ENCODE measurements at places on chromosomes 5 and 9.
A peak's percentile ranks its signal among the peaks of the same experiment; 100 is the strongest.

DNA sequence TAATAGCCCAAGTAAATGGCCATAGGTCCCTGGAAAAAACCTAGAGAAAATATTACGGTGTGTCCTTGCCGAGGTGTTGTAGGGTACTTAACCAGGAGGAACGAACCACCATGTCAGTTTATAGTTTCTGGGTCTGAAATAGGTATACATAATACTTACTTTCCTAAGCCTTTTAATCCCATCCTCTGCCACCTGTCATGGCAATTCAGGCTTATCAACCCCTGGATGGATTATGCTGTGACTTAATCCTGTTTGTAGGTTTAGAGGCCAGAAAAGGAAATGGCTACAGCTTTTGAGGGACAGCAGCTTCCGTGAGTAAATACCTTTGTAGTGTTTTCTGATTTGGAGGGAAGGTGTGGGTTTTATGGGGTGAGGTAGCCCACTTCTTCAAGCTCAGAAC, 89.1 kb upstream of the PTPRD start:
- no peak for DNase-seq

- no peak for DNase-seq
Measured at GRCh38 chr5:400282-401145, 42.5 kb upstream of the EXOC3 start.

DNA sequence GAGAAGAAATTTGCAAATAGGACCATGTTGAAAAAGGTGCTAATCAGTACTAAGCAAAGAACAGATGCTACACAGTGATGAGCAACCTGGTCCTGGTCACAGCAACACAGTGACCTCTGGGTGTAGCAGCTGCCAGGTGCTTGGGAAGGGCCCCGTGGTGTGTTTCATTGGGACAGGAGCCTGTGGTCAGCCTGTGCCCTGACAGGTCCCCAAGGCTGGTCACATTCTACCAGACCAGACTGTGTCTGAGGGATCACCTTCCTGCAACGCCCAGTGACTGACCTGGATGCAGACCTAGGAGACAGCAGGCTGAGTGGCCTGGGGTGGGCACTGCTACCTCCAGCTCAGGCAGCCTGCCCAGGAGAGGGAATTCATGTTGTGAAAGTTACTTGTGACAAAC, 54.8 kb upstream of the FAM120AOS start:
- DNase-seq, result no peak

GRCh38 chr5:129465776-129466344, 5.8 kb downstream of the ADAMTS19 start:
- DNase-seq, result peak; percentile 1

- DNase-seq, result no peak
Measured at GRCh38 chr5:116451905-116452450, 122.6 kb downstream of the SEMA6A start.

DNA sequence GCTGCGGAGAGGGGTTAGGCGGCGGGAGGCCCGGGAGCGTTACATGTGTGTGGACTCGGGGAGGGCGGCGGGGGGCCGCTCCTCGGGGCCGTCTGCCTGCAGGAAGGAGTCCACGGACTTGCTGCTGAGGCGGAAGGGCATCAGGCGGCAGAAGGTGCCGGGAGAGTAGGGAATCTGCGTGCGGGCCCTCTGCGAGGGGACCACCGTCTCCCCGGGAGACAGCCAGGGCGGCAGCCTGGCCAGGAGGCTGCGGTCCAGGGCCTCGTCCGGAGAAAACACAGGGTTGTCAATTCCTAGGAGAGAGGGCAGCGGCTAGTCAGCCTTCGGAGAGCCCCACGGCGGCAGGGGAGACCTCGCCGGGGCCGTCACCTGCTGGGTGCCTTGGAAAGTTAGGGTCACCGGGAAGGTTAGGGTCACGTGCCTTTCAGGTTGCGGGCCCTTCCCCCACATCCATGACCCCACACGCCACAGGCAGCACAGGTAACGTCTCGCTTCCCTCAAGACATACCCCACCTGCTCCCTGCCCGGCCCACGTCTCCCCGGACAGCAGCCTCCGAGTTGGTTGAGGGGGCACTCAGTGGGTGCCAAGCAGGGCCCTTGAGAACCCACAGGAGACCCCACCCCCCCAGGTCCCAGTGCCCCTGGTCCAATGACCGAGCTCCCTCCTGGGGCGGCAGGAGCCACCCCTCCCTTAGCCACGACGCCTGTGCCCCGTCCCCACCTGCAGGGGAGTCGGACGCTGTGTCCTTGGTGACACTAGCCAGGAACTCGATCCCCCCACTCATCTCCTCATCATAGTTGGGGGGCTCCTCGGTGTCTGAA, 32.1 kb downstream of the EXOC3 start:
- DNase-seq, result no peak

GRCh38 chr5:144237851-144238250, 67.2 kb downstream of the KCTD16 start:
- peak; percentile 17 for DNase-seq

DNA sequence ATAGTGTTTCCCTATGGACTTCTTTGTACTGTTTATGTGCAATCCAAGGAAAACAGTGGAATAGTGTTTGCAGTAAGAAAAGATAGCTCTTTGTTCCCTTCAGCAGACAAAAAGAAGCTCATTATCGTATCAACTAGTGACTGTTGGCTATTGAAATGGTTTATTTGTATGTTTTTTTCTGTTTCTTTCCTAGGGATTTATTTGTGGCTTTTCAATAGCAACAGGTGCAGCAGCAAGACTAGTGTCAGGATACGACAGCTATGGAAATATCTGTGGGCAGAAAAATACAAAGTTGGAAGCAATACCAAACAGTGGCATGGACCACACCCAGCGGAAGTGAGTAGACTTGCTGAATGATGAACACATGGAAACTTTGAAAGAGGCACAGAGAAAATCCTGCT, 65.1 kb downstream of the SLC44A1 start:
- peak; percentile 10 for DNase-seq

GRCh38 chr5:53378590-53379247, 101.7 kb upstream of the FST start:
- no peak for DNase-seq

DNA sequence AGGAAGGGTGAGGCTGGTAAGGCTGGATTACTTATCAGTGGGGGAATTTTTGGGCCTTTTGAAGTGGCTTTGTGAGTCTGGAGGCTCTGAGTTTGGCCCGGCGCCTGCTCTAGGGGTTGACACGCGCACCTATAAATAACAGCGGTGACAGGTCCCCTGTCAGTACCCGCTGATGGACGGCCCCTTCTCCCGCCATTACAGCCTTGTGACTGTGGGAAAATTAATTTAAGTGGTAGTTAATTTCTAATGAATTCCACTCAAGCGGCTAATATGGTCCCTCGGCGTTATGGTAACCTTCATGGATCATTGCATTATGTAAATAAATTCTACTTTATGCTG, 16.5 kb downstream of the MRPL36 start:
- DNase-seq, result no peak

GRCh38 chr5:62287237-62287636, 18.8 kb upstream of the KIF2A start:
- no peak for DNase-seq

DNA sequence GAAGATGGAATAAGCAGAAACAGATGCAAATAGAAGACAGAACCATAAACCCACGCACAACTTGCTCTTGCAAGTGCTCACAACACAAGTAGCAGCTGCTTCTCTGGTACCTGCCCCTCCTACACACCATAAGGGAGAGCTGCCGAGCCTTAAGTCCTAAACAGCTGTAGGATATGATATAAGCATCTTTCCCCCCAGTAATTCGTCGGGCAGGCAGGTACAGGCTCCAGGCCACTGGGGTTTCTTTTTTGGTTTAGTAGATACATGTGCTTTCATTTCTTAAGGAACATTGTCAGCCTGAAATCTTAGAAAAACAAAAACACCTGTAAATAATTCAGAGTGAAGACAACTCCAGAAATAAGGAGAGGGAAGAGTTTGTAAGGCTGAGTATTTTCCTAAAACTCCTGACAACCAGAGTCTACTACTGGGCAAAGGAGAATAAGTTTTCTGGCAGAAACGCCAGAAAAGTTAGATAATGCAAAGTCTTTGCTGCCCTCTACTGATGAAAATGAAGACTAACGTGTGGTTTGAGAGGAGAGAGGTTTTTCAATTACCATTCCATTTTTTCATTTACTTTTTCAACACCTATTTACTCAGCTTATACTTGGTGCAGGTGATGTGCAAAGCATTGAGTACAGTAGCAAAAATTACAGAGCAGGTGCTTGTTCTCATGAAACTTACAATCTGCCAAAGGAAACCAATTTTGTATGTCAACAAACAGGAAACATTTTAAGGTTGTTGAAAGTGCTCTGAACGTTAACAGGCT, 20.1 kb upstream of the TCERG1 start:
- no peak for DNase-seq

GRCh38 chr5:130795037-130795436, 370.0 kb downstream of the HINT1 start:
- DNase-seq, result no peak

DNA sequence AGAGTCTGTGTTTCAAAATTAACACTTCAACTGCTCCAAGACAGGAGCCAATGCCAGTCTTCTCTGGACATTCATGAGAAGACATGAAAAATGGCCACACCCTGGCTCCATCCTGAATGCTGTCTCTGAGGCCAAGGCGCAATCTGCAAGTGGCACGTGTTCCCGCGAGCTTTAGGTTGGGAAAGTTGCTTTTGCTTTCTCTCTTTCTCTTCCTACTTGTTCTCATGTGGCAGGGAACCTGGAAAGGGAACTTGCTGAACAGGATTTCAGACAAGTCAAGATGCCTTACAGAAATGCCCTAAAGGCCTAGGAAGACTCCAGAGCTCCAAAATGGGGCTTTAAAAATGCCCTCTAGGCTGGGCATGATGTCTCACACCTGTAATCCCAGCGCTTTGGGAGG, 91.9 kb upstream of the OTULINL start:
- DNase-seq, result no peak

DNA sequence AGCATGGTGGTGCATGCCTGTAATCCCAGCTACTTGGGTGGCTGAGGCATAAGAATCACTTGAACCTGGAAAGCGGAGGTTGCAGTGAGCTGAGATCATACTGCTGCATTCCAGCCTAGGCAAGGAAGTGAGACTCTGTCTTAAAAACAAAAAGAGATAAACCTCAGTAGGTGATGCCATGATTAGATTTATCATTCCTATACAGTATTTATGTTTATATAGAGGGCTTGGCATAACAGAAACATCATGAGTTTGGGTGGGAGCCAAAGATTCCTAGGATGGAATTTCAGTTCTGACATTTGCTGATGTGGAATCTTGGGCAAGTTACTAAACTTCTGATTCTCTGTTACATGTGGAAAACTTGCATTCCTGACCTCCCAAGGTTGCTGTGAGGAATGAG, 22.3 kb downstream of the RFK start:
- no peak for DNase-seq

- no peak for DNase-seq
Measured at GRCh38 chr9:15032860-15033259, 122.6 kb upstream of the FREM1 start.

GRCh38 chr5:95086927-95087815, 197.7 kb downstream of the MCTP1 start:
- DNase-seq, result no peak

DNA sequence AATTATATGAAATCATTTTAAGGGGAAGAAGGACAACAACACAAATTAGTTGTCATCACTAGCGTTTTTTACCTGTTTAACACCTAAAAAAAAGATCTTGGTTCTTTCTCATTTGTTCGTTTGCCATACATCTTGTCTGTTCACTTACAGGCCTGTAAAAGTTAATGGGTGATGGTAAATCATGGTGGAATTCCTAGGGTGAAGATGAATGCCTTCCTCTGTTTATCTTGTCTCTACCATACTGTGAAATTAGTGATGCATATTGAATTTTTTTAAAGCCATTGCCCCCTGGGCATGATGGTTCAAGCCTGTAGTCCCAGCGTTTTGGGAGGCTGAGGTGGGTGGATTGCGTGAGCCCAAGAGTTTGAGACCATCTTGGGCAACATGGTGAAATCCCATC, 46.6 kb downstream of the LRRTM2 start:
- no peak for DNase-seq

- no peak for DNase-seq
Measured at GRCh38 chr9:76592974-76593347, 134.0 kb downstream of the GCNT1 start.

GRCh38 chr5:173984218-173984617, 4.8 kb upstream of the C5orf47 start:
- DNase-seq, result no peak

GRCh38 chr5:149439899-149440542, 60.9 kb upstream of the IL17B start:
- no peak for DNase-seq

DNA sequence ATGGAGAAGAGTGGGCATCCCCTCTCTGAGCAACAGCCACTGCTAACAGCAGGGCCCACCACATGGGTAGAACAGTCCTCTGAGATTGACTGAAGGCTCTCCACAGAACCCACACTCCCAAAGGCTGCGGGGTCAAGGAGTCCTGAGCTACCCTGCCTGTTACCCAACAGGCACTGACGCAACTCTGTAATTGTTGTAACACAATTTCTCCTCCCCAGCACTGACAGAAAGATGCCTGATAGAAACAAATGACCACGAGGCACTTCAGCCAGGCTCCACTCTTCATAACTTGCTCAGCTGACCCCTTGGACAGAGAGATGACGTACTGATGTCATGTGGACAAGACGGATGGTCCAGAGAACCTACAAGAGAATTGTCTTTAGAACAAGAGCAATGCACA, 220.7 kb downstream of the SPOCK1 start:
- no peak for DNase-seq

DNA sequence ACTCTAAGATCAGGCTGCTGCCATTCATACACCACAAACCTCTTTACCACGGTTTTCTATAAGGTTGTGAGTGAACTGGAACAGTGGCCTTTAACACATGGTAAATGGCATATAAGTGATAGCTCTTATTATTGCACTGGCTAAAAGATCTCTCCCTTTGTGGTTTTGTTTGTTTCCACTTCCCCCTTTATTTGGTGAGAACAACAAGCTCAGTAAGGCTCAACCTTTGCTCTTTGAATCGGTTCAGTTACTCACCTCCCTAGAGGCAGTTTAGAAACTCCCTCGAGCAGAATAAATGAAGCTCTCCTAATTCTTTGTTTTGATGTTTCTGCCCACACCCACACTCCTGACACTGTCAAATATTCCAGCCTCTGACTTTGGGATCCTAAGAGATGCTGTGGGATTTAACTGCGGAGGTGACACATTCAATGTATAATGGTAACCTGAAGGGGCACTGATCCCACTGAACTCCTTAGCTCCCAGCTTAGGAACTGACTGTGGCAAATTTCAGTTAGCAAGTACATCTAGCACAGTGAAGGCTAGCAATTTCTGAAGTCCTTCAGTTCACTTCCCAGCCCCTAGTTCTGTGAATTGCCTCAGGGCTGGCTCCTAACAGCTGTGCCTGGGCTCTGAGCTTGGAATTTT, 22.5 kb upstream of the RAD23B start:
- DNase-seq, result no peak

GRCh38 chr9:137511758-137512463, 38.3 kb downstream of the PNPLA7 start:
- DNase-seq, result no peak

- DNase-seq, result no peak
Measured at GRCh38 chr5:126309860-126310259, 113.3 kb upstream of the GRAMD2B start.

- DNase-seq, result no peak
Measured at GRCh38 chr5:95771892-95772291, 40.8 kb downstream of the RHOBTB3 start.

GRCh38 chr9:131111186-131111853, 14.1 kb upstream of the NUP214 start:
- no peak for DNase-seq

All from occipital lobe (tissue), 3 donors.